ENCODE measurements at places on chromosomes 16 and 17.
A peak's percentile ranks its signal among the peaks of the same experiment; 100 is the strongest.

- peak; percentile 94 for DNase-seq
Measured at GRCh38 chr17:45385331-45385997, 47.2 kb downstream of the ARHGAP27 start.

DNA sequence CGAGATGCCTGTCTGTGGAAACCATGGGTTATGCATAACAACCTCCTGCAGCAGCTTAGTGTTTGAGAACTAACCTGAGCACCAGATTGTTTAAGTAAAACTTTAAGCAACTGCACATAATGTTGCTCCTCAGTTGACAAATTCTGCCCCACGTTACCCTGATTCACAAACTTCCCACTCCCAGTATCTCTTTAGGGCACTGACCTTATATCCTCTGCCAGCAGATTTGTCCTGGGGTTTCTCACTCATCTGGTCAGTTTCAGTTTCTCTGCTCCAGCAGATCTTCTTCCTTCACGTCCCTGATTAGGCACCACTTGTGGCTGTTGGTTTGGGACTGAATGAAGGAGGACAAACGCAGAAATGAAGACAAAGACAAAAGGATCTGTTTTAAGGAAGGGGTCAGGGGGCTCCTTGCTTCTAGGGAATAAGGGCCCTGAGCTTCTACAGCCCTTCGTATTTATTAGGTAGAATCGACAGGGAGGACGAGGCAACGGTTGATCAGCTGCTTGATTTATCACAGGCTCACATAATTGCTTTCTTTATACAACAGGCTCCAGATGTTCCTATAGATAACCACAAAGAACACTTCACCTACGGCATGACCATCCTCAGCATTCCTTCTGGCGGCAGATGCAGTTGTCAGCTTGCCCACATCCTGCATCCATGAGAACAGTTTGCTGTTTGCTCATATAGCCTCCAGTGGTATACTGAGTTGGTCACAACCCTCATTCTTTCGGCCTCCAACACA lies 13.5 kb upstream of the ZNF689 start:
- DNase-seq = no peak

- DNase-seq = no peak
Measured at GRCh38 chr17:74825952-74826719, 33.5 kb downstream of the GRIN2C start.

DNA sequence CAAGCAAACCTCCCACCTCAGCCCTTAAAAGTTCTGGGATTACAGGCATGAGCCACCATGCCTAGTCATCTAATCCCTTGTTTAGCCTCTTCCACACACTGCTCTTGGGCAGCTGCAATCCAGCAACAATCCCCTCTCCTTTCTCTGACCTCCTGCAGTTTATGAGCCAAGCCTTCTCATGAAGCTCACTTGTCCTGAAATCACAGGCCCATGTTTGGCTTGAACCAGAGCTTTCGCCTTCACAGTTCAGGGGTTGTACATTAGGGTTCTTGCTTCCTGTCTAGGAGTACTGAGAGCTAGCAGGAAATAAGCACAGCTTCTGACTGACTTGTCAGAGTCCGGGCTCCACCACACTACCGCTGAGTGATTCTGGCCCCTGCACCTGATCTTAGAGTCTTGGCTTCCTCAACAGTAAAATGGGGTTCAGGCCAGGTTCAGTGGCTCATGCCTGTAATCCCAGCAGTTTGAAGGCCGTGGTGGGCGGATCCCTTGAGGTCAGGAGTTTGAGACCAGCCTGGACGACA lies 16.3 kb downstream of the ERAL1 start:
- DNase-seq = peak; percentile 11

DNA sequence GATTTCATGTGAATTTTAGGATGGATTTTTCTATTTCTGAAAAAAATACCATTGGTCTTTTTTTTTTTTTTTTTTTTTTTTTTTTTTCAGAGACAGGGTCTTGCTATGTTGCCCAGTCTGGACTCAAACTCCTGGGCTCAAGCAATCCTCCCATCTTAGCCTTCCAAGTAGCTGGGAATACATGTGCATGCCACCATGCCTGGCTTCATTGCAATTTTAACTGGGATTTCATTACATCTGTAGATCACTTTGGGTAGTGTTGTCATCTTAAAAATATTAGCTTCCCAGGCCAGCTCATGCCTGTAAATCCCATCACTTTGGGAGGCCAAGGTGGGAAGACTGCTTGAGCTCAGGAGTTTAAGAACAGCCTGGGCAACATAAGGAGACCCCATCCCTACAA lies 54.8 kb downstream of the TOM1L2 start:
- no peak for DNase-seq

GRCh38 chr16:14520753-14521152 lies 109.3 kb downstream of the PARN start:
- no peak for DNase-seq

DNA sequence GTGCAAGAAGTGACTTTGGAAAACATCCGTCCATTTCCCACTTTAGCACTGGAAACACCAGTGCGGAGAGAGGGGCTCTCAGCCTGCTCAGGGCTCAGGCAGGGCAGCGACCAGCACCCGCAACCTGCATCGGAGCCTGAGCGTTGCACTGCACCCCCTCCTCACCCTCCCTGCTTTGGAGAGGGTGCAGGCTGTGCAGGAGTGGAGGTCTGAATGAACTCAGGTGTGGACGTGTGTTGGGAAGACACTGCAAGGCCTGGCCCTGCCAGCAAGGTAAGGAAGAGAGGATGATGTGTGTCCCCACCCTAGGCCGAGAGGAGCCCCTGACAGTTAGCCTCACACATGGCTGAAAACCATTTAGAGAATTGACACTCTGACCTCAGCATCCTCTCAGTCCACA lies 81.8 kb downstream of the NT5M start:
- no peak for DNase-seq

DNA sequence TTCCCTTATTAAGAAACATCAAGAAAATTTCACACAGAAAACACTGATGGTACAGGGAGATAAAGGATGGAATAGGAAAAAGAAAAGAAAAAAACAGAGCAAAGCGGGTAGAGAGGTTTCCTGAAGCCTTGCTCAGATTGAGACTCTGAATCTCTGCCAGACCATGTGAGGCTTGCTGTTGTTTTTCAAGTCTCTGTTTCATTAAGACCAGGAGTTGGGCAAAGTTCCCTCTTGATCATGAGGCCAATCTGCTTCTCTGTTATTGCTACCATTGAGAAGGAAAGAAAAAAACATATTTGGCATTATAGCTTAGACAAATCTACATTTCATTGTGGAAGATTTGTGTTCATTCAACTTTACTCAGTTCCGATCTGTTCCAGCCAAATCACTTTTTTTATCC lies 201.6 kb upstream of the SOX9 start:
- no peak for DNase-seq

GRCh38 chr16:83907631-83908250 lies 8.8 kb downstream of the MLYCD start:
- no peak for DNase-seq

DNA sequence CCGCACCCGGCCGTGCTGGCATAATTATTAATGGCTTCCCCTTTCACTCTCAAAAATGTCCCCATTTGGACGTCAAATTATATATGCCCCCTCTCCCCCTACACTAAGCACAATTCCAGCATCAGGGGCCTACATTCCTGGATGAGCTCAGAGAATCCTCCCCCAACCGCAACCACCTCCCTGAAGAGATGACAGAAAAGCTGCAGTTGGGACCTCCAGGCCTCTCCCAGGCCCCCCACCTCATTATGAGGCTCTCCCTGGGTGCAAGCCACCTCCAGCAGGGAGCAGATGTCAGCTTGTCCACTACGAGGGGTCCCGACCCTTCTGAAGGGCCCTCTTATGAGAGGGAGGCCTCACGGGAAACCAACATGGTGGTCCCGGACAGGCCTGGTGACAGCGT lies 18.5 kb upstream of the NCBP3 start:
- DNase-seq = no peak

GRCh38 chr17:539066-539465 lies 175.6 kb downstream of the VPS53 start:
- no peak for DNase-seq

DNA sequence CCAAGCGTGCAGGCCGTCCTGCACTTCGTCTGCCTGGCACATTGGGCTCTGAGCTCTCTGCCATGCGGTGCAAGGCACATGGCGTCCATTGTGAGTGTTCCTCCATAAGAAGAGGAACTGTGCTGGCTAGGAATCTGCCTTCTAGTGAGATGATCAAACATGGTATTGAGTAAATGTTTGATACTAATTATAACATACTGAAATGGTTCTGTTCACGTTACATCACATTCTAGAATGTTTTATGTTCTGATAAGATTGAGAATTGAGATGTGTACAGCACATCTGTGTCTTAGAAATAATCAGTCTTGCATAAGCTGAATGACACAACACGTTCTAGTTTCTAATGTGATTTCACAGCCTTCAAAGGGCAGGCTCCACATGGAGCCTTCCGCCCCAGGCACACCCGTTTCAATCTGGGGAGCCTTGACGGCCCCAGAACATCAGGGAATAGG lies 42.9 kb downstream of the USP10 start:
- no peak for DNase-seq

DNA sequence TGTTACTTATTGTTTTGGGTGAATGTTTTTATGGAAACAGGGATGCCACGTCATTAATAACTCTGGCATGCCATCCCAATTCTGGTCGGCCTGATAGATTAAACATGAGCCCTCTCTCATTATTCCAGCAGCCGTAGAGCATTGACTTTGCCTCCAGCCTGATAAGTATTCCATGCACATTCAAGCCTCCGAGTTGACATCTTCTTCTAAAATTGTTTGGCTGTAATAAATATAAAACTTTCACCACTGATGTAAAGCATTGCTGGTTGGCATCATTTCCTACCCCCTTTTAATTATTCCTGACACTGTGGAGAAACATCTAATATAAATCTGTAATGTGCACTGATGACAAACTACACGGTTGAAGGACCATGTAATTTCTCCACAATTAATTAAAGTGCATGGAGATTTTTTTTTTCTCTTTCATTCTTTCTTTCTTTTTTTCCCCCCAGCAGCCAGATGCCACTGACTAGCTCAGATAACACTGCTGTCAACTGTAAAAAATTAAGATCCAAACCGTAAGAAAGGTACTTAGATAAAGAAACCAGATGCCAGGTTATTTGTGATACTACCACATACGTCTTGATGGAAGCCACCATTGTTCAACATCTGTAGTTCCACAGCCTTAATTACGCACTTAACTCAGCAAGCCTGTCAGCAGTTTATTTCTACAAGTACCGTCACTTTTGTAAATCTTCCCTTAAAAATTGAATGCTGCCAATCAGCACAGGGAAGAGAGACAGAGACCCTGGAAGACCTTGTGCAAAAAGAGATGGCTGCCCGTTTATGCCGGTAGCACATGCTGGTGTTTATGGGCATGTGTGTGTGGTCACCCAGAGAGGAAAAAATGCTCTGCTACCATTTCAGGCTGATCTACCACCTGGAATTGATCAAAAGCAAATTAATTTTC lies 237.7 kb downstream of the IRX3 start:
- DNase-seq = no peak

DNA sequence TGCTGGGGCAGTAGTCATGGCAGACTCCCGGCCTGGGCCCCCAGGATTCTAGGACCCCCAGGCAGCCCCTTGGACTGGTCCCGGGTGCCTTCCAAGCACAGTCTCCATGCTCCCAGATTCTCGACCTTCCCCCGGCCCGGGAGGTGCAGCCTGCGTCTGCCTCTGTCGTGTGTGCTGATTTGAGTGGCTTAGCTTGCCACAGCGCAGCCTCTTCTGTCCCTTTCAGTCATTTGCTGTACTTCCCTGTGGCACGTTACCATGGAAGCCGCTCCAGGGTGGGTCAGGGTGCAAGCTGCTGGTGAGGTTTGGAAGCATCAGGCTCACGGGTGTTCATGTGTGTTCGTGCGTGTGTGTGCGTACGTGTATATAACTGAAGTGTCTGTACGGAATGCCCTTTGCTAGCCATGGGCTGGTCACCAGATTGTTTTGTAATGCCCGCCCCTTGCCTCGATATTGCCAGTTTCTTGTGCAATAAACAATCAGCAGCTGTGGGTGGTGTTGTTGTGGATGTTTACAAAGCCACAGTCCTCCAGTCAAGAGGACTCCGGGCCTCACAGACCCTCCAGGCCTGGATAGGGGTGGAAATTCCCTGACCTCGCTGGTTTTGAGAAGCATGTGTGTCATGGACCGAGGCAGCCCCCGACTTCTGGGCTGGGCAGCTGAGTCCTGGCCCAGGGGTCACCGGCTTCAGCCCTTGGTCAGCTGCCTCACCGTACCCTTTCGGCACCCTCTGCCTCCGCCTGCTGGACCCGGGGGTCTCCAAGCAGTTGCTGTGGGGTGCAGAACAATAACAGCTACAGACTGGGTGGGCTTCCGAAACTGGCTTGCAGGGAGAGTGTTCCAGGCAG lies 9.7 kb upstream of the CLEC18A start:
- DNase-seq = no peak

DNA sequence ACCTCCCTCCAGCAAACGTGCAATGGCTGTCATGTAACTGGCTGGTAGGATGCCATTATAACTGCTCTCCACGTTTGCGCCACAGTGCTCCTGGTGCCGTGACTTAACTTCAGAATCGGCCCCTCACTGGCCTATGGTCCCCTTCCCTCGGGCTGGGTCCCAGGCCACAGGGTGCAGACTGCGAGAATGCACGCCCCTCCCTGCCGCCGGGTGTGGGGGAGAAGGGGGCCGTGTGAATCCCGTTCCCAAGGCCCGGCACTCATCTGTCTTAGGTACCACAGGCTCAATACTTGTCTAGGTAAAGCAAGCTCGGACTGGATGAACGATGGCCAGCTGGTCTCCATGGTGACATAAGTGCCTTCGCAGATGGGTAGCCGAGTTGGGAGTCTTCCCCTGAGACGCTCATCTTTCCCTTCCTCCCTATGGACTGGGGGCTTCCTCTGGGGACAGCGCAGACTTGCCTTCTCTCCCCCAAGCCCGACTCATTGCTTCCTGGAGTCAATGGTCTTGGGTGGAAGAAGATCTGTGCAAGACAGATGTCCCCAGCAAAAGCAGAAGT lies 37.8 kb downstream of the TIMM22 start:
- DNase-seq = no peak

DNA sequence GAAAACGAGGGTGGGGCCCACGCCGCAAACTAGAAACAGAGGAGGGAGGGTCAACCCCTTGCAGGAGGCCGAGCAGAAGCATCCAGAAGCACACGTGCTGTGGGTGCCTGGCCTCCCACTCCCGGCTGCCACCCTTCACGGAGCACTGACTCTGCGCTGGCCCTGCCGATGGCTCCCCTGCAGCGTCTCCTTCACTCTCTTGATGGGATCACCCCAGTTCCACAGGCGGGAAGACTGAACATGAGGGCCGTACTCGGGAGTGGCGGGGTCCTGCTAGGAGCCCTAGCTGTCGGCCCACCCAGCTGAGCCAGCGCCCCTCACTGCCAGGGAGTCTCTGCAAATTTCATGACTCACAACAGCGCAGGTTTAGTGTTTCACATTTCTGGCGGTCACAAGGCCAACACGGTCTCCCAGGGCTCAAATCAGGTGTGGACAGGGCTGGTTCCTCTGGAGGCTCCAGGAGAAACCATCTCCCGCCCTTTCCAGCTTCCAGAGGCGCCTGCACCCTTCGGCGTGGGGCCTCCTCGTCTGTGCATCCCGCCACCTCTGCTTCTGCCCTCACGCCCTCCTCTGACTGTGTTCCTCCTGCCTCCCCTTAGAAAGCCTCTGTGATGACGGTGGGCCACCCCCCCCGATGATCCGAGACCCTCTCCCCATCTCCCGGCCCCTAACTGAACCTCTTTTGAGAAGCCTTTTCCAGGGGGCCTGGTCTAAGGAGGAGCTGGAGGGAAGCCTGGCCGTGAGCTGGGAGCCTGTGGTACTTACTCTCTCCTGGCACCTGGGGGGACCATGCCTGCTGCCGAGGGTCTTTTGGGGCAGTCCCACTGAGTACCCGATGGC lies 2.0 kb downstream of the PTX4 start:
- no peak for DNase-seq

Data from stimulated activated CD4-positive, alpha-beta T cell treated with anti-CD3 and anti-CD28 coated beads, Interleukin-12 subunit alpha, Interleukin-12 subunit beta, amount 100 ng/mL, for 4 hours (primary cell).